ENCODE measurements at places on chromosomes 5 and 9. TPM values are rescaled to one million over a fixed set of nuclear protein-coding genes. Genes with fewer than 3 reads are reported as not detected.

Gene TAF11L5
- total RNA-seq: not detected

Gene ZNF618
- total RNA-seq: 7.9 TPM

Gene DMRT1
- total RNA-seq: not detected

Gene ZNF454
- not detected for total RNA-seq

Gene SH3TC2
- total RNA-seq: 0.41 TPM

Gene CDKN2B
- total RNA-seq: not detected

Gene SYK
- 0.03 TPM for total RNA-seq

Gene ZFP2
- not detected for total RNA-seq

Gene GFM2
- 21.6 TPM for total RNA-seq

Gene IFNE
- 1.8 TPM for total RNA-seq

Gene C5orf63
- 4.7 TPM for total RNA-seq

Gene SNX18
- total RNA-seq: 7.2 TPM

Gene PCDHGC3
- total RNA-seq: 5.1 TPM

Gene CORO2A
- total RNA-seq: 1.1 TPM

Gene PAPPA
- total RNA-seq: 30.6 TPM

Gene TYRP1
- not detected for total RNA-seq

Gene SCGB3A2
- total RNA-seq: not detected

Gene FGD3
- 0.55 TPM for total RNA-seq

Gene BAAT
- total RNA-seq: 0.23 TPM

Gene SLC6A18
- total RNA-seq: not detected

Gene PRRC2B
- 60.2 TPM for total RNA-seq

Gene HTR1A
- not detected for total RNA-seq

Gene STKLD1
- 1.7 TPM for total RNA-seq

Gene GOLGA1
- total RNA-seq: 10.5 TPM
